ENCODE measurements at places on chromosomes 16 and 17.

GRCh38 chr17:41814195-41814594 is 1.4 kb downstream of the FKBP10 start:
- DNase-seq, result no peak

GRCh38 chr16:26987597-26988010 is 79.1 kb upstream of the C16orf82 start:
- no peak for DNase-seq

- no peak for DNase-seq
Observed at GRCh38 chr16:83285921-83286320, 521.9 kb upstream of the HSBP1 start.

- DNase-seq, result no peak
Observed at GRCh38 chr16:29158785-29159184, 173.9 kb downstream of the LAT start.

DNA sequence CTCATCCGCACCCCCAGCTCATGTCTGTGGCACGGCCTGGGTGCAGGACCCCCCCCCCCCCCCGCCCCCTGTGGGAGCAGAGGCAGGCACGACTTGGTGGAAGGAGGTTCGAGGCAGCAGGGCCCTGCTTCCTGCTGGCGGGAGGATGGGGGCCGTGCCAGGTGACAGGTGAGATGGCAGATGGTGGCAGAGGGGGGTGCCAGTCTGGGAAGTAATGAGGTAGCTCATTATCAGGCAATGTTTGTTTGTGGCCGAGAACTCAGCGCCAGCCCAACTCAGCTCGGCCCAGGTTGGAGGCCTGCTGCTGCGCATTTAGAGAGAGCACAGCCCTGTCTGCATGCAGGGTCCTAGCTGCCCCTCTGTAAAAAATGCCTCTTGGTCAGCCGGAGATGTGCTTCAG is 40.1 kb upstream of the JPH3 start:
- DNase-seq, result no peak

GRCh38 chr17:41585301-41586056 is 1.2 kb downstream of the KRT14 start:
- DNase-seq, result no peak

DNA sequence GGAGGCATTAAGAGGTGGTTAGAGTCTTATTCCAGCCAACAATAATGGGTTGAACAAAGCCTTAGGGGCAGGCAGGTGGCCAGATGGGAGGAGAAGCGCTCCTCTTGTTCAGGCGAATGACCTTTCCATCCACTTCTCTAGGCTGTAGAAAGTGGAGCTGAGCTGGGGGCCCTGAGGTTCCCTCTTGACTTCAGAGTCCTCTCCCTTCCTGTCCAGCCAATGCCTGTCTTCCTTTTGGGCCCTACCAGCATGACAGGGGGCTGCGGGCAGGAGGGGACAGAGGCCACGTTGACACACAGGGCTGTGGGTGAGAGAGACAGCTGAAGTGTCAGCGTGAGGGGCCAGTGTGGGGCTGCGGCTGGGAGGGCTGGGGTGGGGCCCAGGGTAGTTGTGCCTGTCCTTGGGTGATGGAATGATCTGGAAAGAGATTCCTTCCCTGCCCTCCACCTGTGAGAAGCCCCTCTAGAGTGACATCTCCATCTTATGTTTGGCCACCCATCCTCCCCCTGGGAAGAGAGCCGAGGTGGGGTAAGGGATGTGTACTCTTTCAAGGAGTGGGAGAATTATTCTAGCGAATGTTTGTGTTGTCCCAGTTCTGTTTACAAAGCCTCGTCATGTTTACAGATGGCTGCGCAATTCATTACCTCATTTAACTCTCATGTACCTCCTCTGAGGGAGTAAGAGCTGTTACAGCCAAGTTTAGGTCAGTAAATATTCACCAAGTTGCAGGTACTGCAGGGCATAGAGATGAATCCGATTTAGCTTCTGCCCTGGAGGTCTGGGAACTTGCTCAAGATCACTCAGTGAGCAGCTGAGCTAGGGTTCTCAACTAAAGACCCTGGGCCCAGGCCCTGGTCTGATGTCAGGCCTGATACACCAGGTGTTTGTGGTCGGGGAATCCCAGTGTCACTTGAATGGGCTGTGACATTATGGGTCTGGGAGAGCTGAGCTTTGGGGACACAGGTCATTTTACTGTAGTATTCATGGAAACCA is 3.3 kb downstream of the ERBB2 start:
- DNase-seq, result no peak

- DNase-seq, result no peak
Observed at GRCh38 chr17:7959503-7960253, 27.7 kb downstream of the CNTROB start.

GRCh38 chr16:87844120-87844733 is 25.1 kb downstream of the SLC7A5 start:
- no peak for DNase-seq

DNA sequence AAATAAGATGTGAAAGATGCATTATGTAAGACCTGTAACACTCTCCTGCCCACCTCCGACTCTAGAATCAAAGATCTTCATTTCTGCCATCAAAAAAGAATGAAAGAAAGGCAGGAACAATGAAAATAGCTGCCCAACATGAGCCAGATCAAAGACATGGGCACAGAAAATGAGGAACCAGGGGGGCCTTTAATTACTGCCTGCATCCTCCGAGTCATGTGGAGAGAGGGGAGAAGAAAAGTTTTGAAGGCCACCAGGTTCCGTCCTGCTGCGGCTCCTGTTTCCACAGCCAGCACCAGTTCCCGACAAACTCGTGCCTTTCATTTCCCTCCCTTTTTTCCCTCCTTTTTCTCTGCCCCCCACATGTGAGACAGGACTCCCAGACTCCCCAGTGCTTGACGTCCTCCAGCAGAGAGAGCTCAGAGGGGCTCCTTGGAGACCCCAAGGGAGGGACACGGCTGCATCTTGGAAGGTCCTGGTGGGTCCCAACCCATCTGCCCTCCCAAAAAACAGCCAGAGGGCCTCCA is 168.4 kb downstream of the ZNF423 start:
- DNase-seq, result no peak

- DNase-seq, result no peak
Observed at GRCh38 chr17:15012351-15012980, 252.7 kb downstream of the PMP22 start.

DNA sequence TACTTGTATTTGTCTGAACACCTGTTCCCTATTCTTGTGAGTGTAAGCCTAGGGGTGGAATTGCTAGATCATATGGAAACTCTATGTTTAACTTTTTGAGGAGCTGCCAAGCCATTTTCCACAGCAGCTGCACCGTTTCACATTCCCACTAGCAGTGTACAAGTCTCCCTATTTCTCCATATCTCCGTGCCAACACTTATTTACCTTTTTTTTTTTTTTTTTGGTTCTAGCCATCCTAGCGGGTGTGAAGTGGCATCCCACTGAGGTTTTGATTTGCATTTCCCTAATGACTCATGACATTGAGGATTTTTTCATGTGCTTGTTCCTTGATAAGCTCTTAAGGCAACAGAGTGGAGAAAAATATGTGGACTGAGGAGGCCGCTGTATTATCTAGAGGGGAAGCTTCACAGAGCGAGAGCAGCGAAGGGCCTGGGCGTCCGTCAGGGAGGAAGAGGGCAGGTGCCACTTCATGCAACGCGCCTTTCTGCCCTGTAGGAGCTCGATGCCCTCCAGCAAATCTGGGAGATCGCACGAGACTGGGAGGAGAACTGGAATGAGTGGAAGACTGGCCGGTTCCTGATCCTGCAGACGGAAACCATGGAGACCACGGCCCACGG is 50.0 kb downstream of the DNAH2 start:
- no peak for DNase-seq

DNA sequence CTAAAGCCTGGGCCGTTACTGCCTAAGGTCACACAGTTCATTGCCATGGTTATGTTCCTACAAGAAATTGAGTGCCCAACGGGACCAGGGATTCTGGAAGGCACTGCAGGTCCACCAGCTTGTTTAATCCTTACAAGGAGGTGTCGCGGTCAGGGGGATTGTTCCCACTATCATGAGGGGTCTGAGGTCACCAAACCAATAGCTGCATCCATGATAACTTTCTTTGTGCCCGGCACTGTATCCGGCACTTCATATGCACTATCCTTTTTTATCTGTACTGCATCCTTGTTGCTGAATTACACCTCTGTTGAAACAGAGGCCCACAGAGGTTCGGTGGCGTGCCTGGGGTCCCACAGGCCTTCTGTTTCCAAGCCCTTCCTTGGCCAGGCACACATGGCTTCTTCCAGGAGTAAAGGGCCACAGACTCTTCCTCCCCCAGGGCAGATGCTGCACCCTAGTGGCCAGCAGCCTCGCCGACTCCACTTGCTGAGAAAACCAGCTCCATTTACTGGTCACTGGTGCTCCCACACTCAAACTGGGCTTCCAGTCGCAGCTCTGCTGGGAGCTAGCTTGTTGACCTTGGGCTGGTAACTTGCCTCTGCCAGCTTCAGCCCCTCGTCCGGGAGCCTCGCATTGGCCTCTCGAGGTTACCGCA is 82.0 kb upstream of the PLCG2 start:
- DNase-seq, result no peak

GRCh38 chr17:59186850-59187249 is 23.0 kb upstream of the SMG8 start:
- DNase-seq, result no peak

GRCh38 chr16:86019446-86020047 is 120.6 kb downstream of the IRF8 start:
- DNase-seq, result no peak

DNA sequence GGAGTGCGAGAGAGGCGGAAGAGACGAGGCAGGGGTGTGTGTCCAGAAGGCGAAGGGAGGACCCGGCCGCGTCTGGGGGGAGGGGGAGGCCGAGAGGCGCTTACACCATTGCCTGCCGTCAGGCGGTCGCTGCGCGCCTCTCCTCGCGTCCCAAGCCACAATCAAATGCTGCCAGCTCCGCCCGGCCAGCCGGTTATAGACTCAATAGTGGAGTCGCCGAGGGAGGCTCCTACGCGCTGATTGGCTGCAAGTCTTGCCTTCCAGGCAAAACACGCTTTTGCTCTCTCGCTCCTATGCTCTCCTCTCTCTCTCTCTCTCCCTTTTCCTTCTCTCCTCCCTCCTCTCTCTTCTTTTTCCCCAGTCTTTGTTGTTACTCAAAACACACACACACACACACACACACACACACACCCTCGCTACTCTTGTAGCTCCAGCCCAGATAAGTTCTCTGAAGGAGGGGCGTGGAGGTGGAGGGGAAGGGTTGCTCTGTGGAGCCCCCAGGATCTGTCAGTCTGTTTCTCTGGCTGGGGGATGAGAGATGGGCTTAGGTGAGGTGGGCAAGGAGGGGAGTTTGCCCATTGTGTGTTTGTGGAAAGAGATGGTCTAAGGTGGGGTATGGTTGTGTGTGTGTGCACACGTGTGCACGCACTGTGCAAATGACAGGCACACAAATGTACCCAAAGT is at the start of gene DLX3:
DLX3 (minus strand) TSS at position 170 of the 684 bp plus-strand sequence. CDS start 226 bp downstream, outside the sequence.
- no peak for DNase-seq

- DNase-seq, result no peak
Observed at GRCh38 chr16:31157136-31157535, 7.3 kb upstream of the PRSS36 start.

GRCh38 chr17:30249460-30249859 is 14.0 kb upstream of the SLC6A4 start:
- DNase-seq, result no peak

DNA sequence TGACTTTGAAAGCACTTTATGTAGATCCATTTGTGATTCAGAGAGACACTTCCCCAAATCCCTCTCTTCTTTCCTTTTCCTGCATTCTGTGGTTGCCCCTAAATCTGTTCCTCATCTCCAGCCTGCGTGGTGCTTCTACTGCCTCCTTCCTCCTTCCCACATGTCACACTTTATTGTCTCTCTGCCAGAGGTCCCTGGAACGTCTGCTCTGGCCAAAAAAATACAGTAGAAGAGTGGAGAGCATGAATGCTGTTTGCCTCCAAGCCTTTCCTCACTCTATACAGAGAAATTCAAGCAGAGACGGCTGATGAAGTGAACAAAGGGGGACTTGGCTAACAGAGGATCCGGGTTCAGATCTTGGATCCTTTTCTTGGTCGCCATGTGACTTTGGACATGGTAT is 22.8 kb upstream of the IRX3 start:
- DNase-seq, result no peak

- DNase-seq, result peak; percentile 60
Observed at GRCh38 chr17:39755554-39756379, 18.0 kb downstream of the GRB7 start.

GRCh38 chr17:66397486-66397885 is 95.1 kb downstream of the PRKCA start:
- DNase-seq, result no peak

DNA sequence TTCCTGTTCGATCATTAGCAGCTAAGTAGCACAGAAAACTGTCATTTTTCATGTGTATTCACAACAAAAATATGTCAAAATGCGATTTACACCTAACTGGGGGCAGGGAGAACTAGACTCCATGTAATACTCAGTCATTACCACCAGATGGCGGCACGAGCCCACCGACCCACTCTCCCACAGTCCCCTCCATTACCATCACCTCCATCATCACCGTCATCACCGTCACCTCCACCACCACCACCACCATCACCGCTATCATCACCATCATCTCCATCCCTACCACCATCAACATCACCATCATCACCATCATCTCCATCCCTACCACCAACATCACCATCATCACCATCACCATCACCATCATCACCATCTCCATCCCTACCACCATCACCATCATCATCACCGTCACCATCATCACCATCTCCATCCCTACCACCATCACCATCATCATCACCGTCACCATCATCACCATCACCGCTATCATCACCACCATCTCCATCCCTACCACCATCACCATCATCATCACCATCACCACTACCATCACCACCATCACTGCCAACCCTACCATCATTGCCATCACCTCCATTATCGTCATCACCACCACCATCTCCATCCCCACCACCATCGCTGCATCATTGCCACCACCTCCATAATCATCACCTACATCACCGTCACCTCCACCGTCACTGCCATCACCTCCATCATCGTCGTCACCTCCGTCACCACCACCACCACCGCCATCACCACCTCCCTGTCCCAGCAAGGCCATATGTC is 14.4 kb downstream of the NDUFAF8 start:
- peak; percentile 40 for DNase-seq

- DNase-seq, result no peak
Observed at GRCh38 chr16:50213939-50214519, 52.3 kb upstream of the ADCY7 start.

- no peak for DNase-seq
Observed at GRCh38 chr17:75830164-75831031, 13.8 kb downstream of the UNC13D start.

DNA sequence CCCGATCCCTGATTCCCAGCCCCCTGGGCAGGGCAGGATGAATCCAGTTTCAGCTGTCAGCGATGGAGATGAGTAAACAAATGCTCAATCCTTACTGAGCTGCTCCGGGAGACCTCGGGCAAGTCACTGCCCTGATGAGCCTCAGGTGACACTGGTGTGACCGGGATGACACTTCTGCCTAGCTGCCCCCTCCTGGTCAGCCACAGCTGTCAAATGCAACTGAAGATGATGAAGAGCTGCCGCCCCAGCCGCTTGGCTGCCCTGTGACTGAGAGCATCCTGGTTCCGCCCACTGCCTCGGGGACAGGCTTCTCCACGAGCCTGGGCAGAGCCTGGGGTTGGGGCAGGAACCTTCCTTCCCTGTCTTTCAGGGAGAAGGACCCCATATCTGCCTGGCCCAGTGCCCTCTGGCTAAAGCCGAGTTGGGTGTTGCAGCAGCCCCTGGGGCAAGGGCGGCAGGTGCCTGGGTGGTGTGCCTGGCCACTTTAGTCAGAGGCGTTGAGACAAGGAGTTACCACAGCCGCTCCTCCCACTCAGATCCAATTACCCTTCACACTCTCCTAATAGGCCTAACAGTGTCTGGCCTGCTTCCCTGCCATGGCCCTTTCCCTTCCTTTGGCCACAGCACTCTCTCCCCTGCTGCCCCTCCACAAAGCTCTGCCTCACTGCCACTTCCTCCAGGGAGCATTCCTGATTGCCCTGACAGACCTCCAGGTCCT is 5.5 kb downstream of the CCL17 start:
- DNase-seq, result no peak
